ENCODE measurements at places on chromosomes 5 and 9.

GRCh38 chr5:178143901-178144300 is 9.8 kb downstream of the NHP2 start:
- no peak for DNase-seq

- no peak for DNase-seq
Measured at GRCh38 chr5:173256800-173257199, 21.8 kb upstream of the NKX2-5 start.

GRCh38 chr5:154970759-154971158 is 29.9 kb downstream of the MRPL22 start:
- DNase-seq: no peak

GRCh38 chr9:20570756-20571155 is 51.5 kb downstream of the MLLT3 start:
- DNase-seq: no peak
